ENCODE measurements at places on chromosomes 12 and 14.

GRCh38 chr14:33363682-33364081 is 425.0 kb downstream of the NPAS3 start:
- DNase-seq: no peak

DNA sequence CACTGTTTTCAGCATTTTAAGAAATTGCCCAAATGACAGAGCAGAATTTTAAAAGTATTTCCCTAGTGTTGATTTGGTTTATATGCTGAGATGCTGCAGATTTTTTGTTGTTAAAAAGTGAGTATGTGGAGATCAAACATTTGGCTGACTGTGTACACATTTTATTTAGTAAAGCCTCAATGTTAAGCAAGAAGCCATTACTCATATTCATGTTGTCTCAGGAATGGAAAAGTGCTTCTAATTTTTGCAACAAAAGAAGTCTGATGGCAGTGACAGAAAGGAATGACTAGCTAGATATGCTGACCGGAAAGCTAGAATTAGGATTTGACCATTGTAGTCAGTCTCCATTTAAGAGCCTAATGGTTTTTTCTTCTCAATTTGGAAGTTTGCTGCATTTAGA is 22.5 kb downstream of the SLC38A6 start:
- DNase-seq: no peak

GRCh38 chr12:3750616-3751015 is 2.3 kb downstream of the CRACR2A start:
- no peak for DNase-seq

DNA sequence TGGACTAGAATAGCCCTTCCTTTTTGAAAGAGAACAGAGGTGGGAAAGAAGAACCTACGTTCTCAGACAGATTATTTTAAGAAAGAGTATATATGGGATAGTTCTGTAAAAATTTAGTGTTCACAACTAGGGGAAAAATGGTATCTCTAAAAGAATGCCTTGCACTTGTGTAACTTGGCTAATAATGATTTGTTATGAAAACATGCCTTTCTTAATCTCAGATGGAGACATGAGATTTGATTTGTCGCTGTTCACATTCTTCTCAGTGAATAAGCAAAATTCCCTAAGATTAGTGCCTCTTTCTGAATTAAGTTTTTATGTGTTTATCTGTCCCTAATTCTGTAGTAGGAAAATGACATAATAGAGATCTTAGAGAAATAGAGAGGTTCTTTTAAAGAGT is 100.8 kb downstream of the USP15 start:
- DNase-seq: no peak

- peak; percentile 65 for DNase-seq
These were observed 35.3 kb downstream of the KLRK1 start for GRCh38 chr12:10354502-10354901.

DNA sequence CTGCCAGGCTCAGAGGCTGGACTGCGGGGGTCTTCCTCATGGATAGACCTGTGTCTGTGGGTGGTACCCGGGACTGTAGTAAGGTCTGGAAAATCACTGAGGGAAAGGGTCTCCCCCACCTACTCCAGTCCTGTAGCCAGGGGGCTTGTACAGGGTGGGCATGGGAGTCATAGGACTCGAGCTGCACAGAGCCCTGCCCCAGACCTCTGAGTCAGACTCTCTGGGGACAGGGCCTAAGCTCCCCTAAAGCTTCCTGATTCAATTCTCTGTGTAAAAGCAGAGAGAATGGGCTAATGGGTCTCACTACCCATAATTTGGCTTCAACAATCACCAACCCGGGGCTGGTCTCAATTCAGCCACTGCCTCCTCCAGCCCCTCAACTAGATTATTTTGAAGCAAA is 27.0 kb downstream of the LRTM2 start:
- DNase-seq: no peak

- DNase-seq: no peak
These were observed 11.9 kb downstream of the ARL6IP4 start for GRCh38 chr12:122992386-122992785.

GRCh38 chr12:61846765-61847164 is 413.4 kb upstream of the USP15 start:
- no peak for DNase-seq

DNA sequence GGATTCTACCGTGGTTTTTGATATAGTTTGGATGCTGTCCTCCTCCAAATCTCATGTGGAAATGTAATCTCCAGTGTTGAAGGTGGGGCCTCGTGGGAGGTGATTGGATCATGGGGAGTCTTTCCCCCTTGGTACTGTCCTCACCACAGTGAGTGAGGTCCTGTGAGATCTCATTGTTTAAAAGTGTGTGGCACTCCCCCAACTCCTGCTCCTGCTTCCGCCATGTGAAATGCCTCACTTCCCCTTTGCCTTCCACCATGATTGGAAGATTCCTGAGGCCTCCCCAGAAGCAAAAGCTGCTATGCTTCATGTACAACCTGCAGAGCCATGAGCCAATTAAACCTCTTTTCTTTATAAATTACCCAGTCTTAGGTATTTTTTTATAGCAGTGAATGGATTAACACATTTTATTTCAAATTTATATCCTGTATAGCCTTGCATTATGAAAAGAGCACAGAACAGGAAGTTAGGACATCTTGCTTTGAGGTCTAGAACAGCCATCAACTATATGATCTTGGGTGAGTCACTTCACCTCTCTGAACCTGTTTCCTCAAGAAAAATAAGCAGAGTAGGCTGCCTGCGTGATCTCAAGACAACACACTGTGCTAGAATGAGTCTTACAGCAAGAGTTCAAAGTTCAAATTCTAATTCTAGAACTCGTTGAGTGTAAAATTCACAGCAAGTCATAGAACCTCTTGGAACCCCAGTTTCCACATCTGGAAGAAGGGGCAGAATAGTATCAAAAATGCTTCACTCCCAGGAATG is 160.9 kb upstream of the EEA1 start:
- DNase-seq: no peak

DNA sequence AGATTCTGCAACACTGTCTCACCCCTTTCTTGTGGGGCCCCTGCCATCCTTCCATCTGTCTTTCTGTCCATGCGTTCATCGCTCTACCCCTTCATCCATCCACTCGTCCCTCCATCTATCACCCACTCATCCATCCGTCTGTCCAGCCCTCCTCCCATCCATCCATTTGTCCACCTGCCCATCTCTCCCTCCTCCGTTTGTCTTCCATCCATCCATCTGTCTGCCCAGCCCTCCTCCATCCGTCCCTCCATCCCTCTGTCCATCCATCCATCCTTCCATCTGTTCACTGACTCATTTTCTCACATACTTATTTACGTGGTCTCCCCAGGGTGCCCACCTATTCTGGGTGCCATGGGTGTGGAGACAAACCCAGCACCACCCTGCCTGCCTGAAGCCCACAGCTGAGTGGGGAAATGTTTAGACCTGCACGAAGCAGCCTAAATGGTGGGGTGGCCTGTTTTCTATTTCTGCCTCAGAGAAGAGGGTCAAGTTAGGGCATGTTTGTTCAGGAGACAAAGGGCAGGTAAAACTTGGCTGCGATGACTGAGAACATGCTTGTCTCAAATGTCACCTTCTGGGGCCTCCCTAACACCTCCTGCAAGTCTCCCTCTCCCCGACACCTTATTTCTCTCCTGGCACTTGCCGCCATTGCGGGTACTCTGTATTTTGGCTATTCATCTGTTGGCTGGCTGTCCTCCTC is 2.8 kb upstream of the SLC25A47 start:
- DNase-seq: no peak

DNA sequence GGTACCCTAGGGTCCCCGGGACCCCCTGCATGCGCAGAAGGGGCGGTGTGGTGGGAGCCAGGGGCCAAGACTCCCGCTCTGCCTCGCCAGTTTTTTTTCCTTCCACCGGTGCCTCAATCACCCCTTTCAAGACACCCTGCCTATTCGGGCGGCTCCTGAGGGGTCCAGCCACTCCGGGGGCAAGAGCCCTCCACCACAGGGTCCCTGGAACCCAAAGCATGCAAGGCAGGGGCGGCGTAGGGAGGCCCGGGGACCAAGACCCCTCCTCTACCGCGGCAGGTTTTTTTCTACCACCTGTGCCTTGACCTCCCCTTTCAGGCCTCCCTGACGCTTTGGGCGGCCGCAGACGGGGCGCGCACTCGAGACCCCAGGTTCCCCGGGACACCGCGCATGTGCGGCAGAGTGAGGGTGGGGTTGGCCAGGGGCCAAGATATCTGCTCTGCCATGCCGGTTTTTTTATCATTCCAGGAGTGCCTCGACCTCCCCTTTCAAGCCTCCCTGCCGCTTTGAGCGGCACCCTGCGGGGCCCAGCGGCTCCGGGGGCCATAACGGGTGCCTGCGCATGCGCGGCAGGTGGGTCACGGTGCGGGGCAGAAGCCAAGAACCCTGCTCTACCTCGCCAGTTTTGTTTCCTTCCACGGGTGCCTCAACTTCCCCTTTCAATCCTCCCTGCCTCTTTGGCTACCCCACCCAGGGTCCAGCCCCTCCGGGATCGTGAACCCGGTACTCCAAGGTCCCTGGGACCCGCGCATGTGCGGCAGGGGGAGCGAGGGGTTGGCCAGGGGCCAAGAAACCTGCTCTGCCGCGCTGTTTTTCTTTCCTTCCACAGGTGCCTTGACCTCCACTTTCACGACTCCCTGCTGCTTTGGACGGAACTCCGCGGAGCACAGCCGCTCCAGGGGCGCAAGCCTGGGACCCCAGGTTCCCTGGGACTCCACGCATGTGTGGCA is 328.1 kb downstream of the ALG10 start:
- no peak for DNase-seq

- no peak for DNase-seq
These were observed 248.1 kb downstream of the GLT1D1 start for GRCh38 chr12:129101404-129101803.

- DNase-seq: no peak
These were observed 46.3 kb upstream of the PCED1B start for GRCh38 chr12:47033081-47033480.

- no peak for DNase-seq
These were observed 27.9 kb downstream of the IRF2BPL start for GRCh38 chr14:77000340-77001270.

DNA sequence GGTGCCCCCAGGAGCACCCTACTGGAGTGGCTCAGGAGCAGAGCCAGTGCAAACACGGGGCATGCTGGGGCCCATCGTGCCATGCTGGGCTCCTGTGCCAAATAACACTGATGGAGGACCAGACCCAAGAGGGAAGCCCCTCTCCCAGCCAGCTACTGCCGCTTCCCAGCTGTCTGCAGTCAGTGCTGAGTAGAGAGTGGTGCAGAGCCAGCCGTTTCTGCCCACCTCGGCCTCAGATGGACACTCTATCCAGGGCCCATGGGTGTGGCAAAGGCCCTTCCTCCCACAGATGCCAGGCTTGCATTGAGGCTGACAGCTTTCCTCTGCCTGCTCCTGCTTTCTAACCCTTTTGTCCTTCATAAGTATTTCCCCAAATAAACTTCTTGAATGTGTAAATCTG is 13.2 kb downstream of the CLBA1 start:
- DNase-seq: no peak

- DNase-seq: no peak
These were observed 23.6 kb downstream of the YY1 start for GRCh38 chr14:100262545-100262944.

DNA sequence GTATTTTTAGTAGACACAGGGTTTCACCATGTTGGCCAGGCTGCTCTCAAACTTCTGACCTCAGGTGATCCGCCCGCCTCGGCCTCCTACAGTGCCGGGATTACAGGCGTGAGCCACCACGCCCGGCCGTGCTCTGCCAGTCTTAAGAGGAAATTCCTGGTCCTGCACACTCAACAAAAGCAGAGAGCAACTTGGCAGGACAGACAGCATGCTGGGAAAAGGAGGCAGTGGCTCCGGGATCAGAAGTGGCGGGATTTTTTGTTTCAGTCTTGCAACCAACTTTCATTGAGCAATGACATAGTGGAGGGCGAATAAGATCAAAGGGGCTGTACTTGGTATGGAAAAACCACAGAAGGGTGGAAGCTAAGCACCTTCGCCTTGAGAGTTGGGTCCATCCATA is 2.1 kb downstream of the CKAP4 start:
- peak; percentile 44 for DNase-seq

DNA sequence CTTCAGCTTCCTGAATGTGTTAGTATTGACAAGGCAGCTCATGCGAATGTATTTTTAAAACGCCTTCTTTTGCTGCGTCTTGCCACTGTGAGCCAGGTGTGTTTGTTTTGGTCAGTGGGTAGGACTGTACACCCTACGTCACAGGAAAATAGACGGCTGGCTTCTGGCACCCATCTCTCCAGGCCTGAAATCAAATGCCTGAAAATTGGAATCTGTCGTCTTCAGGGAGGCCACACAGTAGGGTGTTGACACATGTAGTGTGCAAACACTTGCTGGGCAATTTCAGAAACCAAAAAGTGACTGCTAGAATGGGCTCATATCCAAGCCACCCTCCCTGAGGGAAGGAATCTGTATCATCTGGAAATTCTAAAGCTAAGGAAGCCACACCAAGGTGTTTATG is 209.3 kb downstream of the TTC8 start:
- no peak for DNase-seq

GRCh38 chr14:20656274-20656673 is 14.8 kb upstream of the OR6S1 start:
- DNase-seq: no peak

DNA sequence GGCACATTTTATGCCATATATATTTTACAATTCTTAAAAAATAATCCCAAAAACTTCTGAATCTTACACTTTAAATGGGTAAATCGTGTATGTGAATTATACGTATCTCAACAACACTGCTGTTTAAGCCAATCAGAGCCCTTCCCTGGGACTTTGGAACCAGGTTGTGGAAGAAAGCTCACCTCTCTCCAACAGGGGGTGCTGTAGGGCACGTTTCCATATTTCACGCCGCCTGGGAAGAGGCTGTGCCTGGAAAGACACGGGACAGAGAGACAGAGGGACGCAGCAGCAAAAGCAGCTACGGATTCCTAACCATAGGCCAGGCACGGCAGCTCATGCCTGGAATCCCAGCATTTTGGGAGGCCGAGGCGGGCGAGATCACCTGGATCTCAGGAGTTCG is 29.4 kb upstream of the FBRSL1 start:
- no peak for DNase-seq

DNA sequence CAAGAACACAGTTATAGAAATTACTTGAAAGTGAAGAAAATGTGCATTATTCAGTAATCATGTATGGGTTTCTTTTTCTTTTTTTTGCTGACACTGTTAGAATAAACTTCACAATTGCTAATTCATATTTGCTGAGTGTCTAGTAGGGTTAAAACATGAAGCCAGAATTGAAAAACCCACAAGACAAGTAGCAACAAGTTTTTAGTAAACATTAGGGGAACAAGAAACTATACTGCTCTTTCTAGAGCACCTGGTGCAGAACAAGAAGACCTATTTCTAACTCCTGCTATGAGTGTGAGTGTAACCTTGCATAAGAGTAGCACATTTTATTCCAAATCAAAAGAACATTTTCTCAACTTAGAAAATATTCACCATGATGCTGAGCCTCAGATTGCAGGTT is 83.2 kb downstream of the ITPR2 start:
- no peak for DNase-seq

DNA sequence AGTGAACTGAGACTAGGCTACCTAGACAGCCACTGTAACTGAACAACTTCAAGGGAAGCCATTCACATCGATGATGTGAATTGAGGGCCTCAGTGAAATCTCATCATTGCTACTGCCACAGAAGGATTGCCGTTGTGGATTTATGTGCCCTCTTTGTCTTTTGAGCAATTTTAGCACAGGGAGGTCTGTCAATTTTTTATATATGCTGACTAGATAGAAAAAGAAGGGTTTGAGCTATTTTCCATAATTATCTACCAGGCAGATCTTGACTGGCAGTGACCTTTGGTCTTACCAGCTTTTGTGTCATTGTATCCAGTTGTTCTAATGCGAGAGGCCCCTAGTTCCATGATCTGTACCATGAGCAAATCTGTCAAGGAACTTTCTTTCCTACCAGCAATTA is 179.4 kb downstream of the ERC1 start:
- DNase-seq: no peak
